Aorta (tissue), 5 donors: ENCODE measurements at places on chromosomes 5 and 9.
A peak's percentile ranks its signal among the peaks of the same experiment; 100 is the strongest.

- DNase-seq, result no peak
Observed at GRCh38 chr5:15300141-15300540, 199.8 kb upstream of the FBXL7 start.

DNA sequence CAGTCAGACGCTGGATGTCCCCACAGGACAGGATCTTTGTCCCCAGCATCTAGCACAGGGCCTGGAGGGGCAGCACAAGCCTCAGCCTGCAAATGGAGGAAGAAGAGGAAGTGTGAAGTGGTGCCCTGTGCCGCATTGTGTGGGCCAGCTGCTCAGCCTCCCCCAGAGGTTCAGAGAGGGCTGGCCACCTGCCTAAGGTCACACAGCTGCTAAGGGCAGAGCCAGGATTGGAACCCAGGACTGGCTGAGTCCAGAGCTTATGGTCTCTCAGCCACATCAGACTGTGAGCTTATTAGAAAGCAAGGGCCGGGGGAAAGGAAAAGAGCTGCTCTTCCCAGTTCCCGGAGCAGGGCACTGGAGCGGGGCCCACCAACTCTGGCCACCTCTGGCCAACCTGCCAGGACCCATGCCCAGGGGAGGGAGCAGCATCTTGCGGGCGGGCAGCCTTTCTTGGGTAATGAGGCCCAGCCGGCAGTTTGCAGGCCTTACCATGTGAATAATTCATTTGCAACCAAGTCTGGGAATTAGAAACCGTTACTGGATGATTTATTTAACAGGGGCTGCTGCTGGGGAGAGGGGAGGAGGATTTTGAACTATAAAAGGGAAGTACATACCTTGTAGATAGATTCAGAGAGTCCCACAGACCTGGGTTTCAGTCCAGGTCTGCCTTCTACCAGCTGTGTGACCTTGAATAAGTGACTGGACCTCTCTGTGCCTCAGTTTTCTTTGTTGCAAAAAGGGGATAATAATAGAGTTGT lies 11.6 kb upstream of the CRB2 start:
- no peak for DNase-seq

DNA sequence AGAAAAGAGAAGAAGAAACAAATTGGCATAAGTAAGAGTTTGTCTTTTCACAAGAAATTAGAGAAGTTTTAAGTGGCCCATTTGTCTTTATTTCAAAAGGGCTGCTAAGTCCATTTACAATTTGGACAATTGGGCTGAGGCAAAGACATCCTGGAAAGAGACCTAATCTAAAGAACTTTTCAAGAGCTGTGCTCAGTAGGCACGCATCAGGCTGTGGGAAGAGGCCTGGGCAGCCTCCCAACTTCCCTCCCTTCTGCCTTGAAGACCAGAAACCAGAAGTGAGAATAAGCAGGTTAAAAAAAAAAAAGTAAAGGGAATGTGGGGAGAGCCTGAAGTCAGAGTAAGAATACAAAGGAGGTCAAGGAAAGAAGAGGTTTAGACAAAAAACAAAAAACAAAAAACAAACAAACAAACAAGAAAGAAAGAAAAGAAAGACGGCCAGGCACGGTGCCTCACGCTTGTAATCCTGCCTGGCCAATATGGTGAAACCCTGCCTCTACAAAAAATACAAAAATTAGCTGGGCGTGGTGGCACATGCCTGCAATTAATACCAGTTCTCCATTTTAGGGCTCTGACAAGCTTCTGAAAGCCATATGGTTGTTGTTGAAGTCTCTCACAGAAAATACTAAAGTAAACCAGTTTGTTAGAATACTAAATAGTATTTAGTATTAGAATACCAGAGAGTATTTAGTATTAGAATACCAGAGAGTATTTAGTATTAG lies 48.0 kb upstream of the CEP78 start:
- peak; percentile 65 for DNase-seq

GRCh38 chr5:136639616-136640015 lies 274.3 kb upstream of the TRPC7 start:
- DNase-seq, result no peak

DNA sequence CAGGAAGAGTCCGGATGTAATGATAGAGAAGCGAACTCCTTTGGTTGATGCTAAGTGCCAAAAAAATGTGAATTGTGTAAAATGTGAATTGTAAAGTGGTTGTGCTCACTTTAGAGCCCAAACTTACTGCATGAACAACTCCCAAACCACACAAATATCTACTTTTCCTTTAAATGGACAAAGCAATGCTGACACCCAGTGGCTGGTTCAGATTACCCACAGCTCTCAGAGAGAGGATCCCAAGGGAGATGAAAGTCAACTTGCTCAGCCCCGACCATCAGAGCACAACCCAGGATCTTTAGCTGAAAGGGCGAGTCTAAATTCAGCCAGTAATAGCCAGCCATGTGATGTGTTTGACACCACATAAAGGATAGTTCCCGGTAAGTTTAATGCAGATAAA lies 133.7 kb downstream of the NMUR2 start:
- no peak for DNase-seq

GRCh38 chr5:61563401-61563800 lies 231.3 kb downstream of the ZSWIM6 start:
- no peak for DNase-seq

- peak; percentile 52 for DNase-seq
Observed at GRCh38 chr9:127174386-127175318, 52.2 kb upstream of the ANGPTL2 start.

- no peak for DNase-seq
Observed at GRCh38 chr5:168899264-168899663, 320.1 kb upstream of the PANK3 start.

GRCh38 chr5:89697581-89697980 lies 712.0 kb downstream of the CETN3 start:
- DNase-seq, result no peak

DNA sequence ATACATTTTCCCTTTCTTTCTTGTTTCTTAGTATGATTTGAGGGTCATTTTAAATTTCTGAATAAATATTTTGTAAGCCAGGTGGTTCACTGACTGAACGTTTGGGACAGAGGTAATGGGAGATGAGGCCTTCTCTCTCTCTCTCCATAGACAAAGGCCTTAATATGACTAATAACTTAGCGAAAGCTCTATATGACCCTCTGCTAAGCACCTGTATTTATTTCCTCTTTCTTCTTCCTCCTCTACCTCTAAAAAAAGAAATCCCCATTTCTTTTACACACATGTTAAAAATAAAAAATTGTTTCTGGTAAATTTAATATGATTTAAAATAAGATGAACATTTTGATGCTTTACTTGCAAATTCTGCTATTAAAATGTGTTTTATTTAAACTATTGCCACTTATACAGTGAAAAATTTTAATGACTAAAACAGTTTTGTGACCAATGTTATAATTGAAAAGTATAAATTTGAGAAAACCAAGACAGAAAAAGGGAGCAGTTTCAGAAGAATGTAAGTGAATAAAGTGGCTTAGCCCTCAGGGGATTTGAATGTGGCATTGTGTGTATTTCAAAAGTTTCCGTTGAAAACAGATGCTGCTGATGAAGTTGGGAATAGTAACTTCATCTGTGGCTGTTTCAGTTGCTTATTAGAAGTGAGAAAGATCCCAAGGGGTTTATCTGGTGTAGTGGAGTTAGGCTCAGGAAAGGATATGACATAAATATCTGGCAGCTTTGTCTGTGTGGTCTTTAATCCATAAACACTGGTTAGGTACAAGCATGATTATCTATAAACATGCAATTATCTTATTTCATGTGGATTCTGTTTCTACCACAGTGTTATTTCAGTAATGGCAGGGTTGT lies 128.6 kb upstream of the GRHPR start:
- no peak for DNase-seq

- DNase-seq, result no peak
Observed at GRCh38 chr9:16628413-16628812, 242.1 kb downstream of the BNC2 start.

GRCh38 chr9:133050142-133050541 lies 11.6 kb upstream of the CEL start:
- no peak for DNase-seq

GRCh38 chr9:133560311-133560710 lies 25.8 kb downstream of the ADAMTSL2 start:
- no peak for DNase-seq

- no peak for DNase-seq
Observed at GRCh38 chr9:4062966-4063365, 236.9 kb downstream of the GLIS3 start.

DNA sequence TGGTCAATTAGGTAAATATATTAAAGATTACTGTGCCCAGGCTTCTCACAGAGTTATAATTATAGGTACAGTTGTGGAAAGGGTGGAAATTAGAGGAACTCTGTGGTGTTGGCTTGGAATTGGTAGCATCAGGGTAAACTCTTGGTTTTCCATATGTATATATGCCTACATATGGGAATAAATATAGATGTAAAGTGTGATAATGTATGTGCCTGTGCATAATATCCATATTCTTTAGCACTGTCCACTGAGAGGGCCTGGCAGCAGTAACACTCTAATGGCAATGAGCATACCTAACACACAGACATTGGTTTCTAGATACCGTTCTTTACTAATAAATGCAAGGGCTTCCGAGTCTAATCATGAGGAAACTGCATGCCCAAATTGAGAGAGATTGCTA lies 4.0 kb upstream of the PTPDC1 start:
- DNase-seq, result no peak

- DNase-seq, result no peak
Observed at GRCh38 chr5:106415541-106415940, 1255.2 kb downstream of the EFNA5 start.

- DNase-seq, result no peak
Observed at GRCh38 chr5:177023303-177023664, 788 bp downstream of the ZNF346 start.

GRCh38 chr5:7242118-7242710 lies 153.7 kb upstream of the ADCY2 start:
- no peak for DNase-seq
